ENCODE measurements at places on chromosomes 12 and 14.

GRCh38 chr12:90695415-90695814 lies 259.6 kb downstream of the CCER1 start:
- no peak for DNase-seq

DNA sequence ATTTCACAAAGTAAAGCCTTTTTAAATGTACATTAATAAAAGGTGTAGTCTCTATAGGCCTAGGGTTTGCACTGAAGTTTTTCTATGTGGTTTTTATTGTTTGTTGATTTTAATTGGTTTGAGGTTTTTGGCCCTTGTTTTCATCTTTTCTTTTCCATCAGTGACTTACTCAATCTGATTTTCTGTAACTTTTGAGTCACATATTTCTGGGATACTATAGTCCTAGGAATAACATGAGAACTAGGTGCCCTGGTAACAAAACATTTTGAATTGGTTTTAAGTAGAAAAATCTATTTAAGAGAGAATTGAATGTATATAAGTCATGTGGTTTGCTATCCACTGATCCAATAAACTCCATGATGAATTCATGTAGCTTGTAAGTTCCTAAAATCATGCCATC lies 311.9 kb downstream of the CEP128 start:
- DNase-seq: no peak

DNA sequence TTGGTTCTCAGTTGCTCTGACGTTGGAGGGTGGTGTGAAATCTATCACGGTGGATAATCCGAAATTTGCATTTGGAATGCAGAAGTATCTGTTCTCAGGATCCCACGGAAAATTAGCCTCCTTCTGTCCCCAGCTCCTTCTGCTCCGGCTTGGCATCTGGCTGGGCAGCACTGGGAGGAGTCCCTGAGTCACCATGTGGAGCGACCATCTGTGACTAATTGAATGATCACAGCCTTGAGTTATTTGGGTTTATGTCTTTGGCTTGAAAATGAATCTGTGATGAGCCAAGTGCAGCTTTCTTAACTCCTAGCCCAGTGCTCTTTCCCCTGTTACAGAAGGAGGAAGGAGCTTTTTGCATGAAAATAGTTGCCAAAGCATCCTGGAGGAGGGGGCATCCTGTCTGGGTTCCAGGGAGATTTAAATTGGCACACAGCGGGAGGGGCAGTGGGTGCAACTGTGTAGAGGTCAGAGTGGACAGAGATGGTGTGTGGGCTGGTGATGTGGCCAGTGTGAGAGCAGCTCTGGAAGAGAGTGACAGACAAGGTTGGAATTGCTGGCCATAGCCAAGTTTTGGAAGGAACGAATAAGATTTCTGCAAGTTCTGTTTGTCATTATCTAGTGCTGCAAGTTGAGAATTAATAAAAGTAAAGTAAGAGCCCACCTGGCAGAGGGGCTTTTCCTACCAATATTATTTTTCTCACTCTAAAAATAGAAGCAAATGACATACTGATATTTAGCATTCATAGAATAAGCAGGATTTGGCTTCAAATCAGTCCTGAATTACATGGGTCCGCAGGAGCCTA lies 74.4 kb downstream of the SLC24A4 start:
- DNase-seq: peak; percentile 67

- peak; percentile 21 for DNase-seq
Measured at GRCh38 chr12:1502831-1503230, 91.5 kb downstream of the FBXL14 start.

- DNase-seq: no peak
Measured at GRCh38 chr12:110555577-110556406, 27.3 kb downstream of the PPTC7 start.
